ENCODE measurements at places on chromosomes 3 and 15.
A peak's percentile ranks its signal among the peaks of the same experiment; 100 is the strongest.

DNA sequence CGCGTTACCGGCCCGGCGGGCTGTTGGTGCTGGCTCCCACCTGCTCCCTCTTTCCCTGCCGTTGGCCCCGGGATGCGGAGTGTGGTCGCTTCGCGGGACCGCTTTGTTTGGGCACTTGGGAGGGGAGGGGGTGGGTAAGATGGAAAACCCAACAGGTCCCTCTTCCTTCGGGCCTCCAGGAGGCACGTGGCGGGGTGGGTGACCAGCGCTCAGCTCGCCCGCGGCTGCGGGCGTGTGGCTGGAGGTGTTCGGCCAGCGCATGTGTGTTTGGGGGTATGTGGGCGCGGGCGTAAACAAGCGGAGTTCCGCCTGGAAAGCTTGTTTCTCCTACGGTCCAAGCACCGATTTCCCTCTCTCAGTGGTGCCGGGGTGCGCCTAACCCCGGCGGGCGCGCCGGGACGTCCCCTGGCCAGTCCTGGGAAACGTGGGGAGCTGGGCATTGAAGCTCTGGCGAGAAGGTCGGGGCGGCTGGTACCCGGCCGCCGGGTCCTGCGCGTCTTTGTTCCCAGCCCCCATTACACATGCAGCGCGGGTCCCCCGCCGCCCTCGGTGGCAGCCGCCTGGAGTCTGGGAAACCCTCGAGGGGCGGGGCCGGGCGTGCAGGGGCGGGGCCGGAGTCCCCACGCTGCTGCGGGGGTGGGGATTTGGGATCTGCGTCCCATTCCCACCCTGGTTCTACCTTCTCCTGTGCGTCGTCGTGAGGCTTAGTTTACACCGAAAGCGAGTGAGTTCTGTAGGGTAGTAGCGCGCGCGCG is 1.4 kb downstream of the ACVR2B start:
- DNase-seq = no peak

GRCh38 chr3:64214381-64215018 is 10.8 kb downstream of the PRICKLE2 start:
- DNase-seq = no peak

DNA sequence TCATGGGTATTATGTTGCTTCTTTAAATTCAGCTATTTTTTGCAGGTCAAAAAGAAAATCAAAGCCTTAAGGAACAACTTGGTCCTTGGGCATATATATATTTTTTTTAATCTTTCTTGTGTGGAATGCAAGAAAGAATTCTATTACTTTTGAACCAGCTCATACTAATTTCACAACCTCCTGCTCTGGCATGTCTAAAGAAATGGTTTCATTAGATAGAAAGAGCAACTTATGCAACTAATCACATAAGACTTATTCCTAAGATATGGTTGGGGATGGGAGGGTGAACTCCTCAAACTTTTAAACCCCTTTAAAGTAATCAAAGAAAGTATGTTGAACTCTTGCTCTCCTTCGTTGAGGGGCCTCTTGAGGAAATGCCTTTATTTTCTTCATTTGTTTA is 114.9 kb downstream of the GMNC start:
- DNase-seq = no peak

DNA sequence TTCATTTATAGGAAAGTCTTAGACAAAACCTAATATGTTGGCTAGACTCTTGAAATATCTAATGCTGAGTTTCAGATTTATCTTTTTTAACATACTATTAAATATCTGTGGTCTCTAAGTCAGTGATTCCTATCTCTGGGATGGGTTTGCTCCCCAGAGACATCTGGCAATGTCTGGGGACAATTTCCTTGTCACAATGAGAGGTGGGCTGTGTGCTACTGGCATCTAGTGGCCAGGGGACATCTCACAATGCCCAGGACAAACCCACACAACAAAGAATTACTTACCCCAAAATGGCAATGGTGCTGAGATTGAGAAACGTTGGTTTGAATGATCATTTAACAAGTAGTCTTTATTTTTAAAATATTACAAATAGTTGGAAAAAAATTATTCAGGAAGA is 602.1 kb downstream of the MAGI1 start:
- no peak for DNase-seq

- no peak for DNase-seq
Observed at GRCh38 chr3:13718436-13718835, 161.4 kb downstream of the WNT7A start.

GRCh38 chr3:178170698-178171535 is 365.3 kb upstream of the KCNMB2 start:
- no peak for DNase-seq

GRCh38 chr3:149570016-149570415 is 87.8 kb downstream of the WWTR1 start:
- no peak for DNase-seq

- DNase-seq = no peak
Observed at GRCh38 chr3:115845986-115846385, 222.7 kb downstream of the GAP43 start.

DNA sequence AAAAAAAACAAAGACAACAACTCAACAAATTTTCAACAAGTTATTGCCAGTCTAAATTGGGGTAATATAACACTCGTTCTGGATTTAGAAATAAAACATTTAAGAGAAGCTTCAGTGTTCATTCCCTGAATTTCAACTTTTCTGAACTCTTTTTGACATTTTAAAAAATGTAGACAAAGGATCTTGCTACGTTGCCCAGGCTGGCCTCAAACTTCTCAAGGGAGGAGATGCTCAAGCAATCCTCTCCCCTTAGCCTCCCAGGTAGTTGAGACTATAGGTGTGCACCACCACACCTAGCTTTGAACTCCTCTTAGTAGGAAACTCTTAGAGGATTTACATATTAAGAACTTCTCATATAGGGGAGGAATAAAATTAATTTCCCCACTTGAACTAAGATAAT is 91.9 kb downstream of the AKAP13 start:
- DNase-seq = no peak

DNA sequence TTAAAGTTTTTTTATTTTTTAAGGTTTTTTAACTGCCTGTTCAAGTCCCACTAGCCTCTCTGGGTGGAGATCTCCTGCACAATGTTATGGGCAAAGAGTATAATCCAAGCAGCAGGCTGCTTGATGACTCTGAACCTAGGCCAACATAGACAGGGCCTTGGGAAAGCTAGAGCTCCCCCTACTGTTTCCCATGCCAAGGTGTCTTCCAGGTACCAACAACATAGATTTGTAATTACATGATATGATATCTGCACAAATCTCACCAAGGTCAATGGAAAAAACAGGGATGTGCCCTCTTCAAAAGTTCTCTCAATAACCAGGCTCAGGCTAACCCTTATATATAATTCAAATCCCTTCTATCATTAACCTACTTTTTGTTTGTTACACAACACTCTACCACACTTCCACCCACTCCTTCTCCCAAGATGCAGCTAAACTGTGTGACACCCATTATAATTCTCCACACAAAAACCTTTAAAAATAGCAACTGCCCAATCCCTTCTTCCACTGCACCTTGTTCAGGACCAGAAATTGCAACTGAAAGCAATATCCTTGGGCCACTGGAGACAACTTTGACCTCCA is 43.8 kb downstream of the RBM15B start:
- peak; percentile 1 for DNase-seq

- no peak for DNase-seq
Observed at GRCh38 chr15:49987198-49987785, 131.7 kb downstream of the ATP8B4 start.

GRCh38 chr3:19250959-19251610 is 102.8 kb downstream of the KCNH8 start:
- DNase-seq = no peak

GRCh38 chr3:194364652-194365434 is 4.7 kb downstream of the LRRC15 start:
- DNase-seq = no peak

- no peak for DNase-seq
Observed at GRCh38 chr15:100033140-100033857, 300.1 kb upstream of the LYSMD4 start.

DNA sequence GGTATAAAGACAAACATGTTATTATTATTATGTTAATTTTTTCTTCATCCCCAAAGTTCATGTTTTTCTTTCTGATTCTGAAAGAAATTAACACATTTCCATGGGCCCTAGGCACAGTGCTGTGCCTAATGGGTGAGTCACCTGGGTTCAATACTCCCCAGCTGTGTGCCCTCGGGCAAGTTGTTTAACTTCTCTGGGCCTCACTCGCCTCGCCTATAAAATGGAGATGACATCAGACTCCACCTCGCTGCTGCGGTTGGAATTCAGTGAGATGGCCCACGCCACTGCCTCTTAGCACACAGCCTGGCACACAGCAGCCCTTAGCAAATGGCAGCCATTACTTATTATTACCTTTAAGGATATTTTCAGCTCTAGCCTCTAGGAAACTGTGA is 22.6 kb downstream of the DNASE1L3 start:
- no peak for DNase-seq
